ENCODE measurements at places on chromosomes 3 and 15.
A peak's percentile ranks its signal among the peaks of the same experiment; 100 is the strongest.

- no peak for DNase-seq
Observed at GRCh38 chr3:139151530-139151929, 106.8 kb upstream of the PRR23C start.

DNA sequence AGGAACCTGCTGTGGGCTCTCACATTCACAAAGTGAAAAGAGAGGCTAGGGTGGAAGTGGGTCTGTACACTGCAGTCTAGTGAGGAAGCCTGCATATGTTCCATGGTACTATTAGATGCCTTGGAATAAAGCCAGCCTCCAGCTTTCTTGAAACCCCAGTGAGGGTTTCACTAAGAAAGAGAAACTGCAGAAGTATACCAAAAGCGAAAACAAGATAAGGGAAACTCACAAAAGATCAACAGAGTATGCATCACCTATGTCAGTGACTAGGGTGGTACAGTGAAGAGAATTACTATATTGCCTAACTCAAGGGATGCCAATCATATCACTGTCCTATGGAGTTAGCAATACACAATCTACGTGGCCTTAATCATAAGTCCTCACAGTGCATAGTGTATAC, 212.5 kb upstream of the GADL1 start:
- no peak for DNase-seq

DNA sequence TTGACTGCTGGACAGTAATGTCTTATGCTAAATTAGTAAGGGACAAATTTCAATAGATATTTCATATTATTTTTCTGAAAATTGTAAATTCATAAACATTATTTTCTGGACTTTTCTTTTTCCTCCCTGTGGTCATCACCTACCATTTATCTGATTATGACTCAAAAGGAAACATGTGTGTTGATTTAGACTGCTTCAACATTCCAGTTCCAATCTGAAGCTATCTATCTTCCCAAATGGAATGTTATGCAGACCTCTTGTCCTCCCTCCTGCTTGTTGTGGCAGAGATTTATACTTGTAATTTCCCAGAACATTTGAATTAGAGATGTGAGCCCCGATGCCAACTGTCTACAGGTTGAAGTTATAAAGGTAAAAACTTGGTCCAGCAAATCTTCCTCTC, 803.4 kb downstream of the TUSC7 start:
- DNase-seq: no peak

- no peak for DNase-seq
Observed at GRCh38 chr15:98861188-98861587, 146.4 kb downstream of the PGPEP1L start.

GRCh38 chr3:112132975-112133448, at the start of gene GCSAM:
Gene GCSAM, minus strand, starts transcription at chr3:112133248. Its CDS starts 128 bp downstream, at chr3:112133120.
- DNase-seq: peak; percentile 24

GRCh38 chr3:120449701-120450599, 842 bp downstream of the FSTL1 start:
- no peak for DNase-seq

- peak; percentile 91 for DNase-seq
Observed at GRCh38 chr3:184811999-184812661, at the start of gene VPS8. Gene VPS8, plus strand, starts transcription at chr3:184812166. Its CDS starts 12,467 bp downstream, at chr3:184824633.

DNA sequence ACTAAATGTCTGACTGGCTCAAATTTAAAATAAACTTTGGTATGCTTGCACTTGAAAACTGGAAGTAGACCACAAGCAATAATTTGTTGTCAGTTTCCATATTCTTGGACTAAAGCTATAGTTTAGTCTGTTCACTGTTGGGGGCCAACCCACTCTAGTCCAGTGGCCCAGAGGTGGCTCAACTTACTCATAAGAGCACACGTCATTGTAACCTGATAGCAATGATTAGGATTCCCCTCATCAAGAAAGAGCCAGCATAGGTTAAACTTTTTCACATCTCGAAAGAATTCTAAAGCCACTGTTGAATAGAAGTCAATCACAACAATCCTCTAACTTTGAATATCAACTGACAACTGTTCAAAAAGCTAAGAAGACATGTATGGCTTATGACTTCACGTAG, 147.0 kb downstream of the MEIS2 start:
- no peak for DNase-seq

GRCh38 chr3:144557515-144557914, 585.9 kb downstream of the DIPK2A start:
- no peak for DNase-seq

DNA sequence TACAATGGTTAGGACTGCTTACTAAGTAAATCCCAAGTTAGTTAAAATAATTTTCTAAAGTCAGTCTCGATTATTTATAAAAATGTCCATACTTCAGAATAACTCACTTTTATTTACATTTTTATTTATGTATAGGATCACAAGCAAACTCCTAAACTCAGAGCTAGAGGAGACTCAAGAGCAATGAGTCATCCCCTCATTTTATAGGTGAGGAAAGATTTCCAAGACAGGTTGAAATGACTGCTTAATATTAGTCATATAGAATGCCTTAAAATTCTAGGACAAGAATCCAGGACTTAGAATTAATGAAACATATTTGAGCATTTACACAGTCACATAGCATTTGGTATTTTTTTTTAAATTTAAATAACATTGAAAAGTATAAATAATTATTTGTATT, 983.8 kb downstream of the SI start:
- no peak for DNase-seq

DNA sequence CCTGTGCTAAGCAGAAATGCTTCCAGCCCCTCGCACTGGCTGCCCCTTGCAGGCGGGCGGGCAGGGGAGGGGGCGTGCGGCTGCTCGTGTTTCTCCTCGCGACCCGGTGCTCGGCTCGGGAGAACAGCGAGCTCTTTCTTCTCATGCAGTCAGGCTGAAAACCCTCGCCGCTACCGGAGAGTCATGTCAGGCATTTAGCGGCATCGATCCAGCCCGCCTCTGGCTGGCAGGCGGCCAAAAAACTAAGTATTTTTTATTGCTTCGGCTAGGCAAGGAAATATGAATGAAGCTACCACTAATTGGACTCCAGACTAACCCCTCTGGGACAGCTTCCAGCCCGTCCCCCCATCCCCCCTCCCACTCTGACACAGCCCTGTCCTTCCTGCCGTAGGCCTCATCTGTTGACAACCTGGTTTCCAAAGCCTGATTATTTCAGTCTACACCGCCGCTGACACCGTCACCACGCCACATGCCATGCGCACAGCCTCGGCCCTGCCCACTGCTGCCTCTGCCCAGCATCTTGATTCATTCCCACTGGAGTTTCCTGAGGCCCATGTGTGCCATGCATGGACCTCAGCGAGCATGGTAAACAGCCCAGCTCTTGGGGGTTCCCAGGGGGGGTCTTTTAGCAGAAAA, 35.3 kb downstream of the TLE3 start:
- DNase-seq: no peak

DNA sequence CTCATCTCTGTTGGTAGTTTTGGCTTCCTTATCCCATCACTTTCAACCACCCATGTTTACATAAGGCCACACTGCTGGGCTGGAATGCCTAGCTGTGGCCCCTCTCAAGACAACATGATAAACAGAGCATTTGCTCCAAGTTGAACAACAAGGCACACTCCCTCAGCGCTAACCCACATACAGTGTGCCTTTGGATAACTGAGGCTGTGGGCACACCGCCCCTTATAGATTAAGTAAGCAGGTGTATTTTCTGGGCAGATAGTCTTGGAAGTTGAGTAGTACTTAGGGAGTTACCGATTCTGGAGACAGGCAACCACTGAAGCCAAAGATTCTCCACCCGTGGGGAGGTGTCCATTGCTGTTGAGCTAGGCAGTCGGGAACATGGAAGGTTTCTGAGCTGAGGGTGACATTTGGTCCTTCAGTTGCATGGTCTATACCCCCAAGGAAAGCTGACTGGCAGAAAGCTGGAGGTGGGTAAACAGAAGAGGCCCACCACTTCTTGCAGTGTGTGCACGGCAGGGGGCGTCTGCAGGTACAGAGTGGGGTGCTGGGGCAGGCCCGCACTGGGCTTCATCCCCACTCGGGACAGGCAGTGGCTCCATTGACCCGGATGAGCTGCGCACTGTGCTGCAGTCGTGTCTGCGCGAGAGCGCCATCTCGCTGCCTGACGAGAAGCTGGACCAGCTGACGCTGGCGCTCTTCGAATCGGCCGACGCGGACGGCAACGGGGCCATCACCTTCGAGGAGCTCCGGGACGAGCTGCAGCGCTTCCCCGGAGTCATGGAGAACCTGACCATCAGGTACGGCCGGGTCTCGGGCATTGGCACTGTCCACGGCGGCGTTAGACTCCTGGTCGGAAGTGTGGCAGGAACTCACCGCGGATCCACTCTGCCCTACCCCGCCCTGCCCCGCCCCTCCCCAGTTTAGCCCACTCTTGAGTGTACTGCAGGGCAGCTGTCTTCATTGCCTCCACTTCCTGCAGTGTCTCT, 16.8 kb downstream of the NOX5 start:
- DNase-seq: no peak

DNA sequence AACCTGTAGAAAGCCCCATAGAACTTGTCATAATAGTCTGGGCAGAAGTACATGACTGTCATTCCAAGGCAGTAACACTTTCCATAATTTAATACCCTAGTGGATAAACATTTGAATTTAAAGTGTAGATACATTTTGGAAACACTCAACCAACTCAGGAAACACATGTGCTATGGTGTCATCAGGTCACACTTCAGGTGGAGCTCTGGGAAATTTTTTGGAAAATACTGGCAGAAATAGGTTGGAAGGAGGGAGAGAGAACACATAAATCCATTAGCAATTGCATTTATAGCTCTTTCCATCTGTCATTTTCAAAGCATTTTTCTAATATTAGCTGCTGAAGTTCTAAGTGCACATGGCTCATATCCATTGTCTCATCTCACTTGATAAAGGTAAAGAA, 135.7 kb downstream of the MEIS2 start:
- DNase-seq: no peak

GRCh38 chr15:99762288-99762687, 29.1 kb upstream of the LYSMD4 start:
- DNase-seq: no peak

DNA sequence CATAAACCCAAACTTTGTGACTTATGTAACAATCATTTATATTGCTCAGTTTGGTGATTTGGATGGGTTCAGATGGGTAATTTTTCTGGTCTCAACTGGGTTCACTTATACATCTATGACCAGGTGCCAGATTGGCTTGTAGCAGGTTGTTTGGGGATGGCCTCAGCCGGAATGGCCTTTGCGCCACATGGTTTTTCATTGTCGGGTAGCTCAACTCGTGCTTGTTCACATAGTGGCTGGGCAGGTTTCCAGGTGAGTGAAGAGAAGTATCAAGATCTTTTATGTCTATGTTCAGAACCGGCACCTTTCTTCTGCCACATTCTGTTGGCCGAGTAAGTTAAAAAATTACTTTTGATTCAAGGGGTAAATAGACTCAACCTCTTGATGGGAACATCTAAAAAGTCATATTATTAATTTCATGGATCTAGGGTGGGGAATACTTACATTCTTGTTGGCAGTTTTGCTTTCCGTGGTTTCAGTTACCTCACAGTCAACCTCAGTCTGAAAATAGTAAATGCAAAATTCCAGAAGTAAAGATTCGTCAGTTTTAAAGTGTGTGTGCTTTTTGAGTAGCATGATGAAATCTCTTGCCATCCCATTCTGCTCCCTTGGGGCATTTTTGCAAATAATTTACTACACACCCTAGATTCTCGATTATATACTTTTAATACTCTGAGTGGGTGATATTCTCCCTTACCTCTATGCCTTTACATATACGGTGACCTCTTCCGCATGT, 745.7 kb upstream of the CCDC54 start:
- no peak for DNase-seq

GRCh38 chr3:42264399-42265058, 1.5 kb downstream of the CCK start:
- no peak for DNase-seq

GRCh38 chr3:133821767-133822638, 16.4 kb downstream of the SRPRB start:
- DNase-seq: no peak

DNA sequence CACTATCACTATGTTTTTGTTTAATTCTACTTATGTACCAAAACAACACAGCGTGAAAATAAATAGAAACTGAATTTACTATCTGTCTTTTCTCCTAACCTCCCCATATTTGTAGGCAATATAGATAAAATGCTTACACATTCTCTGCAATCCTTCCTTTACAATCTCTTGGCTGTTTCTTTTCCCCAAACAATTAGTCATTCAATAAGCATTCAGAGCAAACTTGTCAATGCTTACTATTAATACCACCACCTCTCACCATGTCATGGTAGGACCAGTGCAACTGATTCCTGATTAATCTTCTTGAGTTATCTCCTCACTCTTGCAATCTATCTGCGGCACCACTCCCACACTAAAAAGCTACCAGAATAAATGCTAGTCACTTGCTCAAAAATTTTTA, 74.0 kb upstream of the TTBK2 start:
- DNase-seq: no peak

GRCh38 chr15:37098468-37099318, 1.7 kb downstream of the MEIS2 start:
- no peak for DNase-seq

DNA sequence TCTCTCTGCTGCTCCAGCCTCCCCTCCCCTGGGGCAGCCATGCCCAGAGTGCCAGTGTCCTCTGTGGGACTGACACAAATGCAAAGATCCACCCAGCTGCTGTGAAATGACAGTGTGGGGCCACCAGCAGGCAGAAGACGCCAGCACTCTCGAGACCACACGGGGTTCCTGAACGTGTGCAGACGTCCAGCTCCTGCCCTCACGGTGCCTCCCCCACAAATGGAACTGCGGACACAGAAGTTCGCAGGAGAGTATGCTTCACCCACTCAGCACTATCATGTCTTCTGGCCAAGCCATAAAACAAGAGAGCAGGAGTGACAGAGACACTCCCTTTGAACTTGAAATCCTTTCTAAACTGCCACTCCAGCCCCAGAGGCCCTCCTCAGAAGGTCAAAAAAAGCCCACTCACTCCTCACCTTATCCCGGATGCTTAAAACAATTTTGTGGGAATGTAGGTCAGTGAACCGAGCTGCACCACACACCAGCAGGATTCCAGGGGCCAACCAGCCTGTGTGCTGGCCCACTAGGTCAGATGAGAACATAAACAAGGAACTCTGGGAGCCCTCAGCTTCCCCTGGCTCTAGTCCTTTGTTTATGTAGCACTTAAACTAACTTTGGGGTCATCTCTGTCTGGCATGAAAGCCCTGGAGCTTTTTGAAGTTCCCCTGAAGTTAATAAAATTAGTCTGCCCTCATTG, 112.6 kb downstream of the DNAJB8 start:
- no peak for DNase-seq

- DNase-seq: no peak
Observed at GRCh38 chr3:161101609-161102008, 3.5 kb downstream of the B3GALNT1 start.

- DNase-seq: no peak
Observed at GRCh38 chr3:113977822-113978221, 30.0 kb downstream of the ZDHHC23 start.

- DNase-seq: no peak
Observed at GRCh38 chr3:99499235-99500158, 138.9 kb upstream of the COL8A1 start.

DNA sequence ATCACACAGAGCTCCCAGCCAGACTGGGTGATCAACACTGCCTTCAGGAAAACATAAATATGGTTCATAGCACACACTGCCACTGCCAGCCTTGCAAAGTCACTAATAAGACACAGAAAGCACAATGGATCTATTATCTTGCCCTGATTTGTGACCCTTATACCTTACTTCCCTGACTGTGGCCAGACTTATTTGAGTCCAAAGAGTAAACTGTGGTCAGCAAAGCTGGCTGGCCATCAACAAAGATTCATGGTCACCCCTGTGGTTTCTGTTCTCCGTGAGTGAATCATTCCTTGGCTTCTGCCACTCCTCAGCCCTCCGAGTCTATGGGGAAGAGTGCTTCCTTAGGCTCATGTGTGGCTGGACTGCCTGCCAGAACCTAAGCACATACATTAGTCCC, 437.7 kb downstream of the RAP2B start:
- DNase-seq: no peak

GRCh38 chr3:175940881-175941280, 1081.7 kb downstream of the NAALADL2 start:
- no peak for DNase-seq
